ENCODE measurements at places on chromosomes 13 and 19.

- no peak for DNase-seq
Observed at GRCh38 chr19:10685210-10685609, 16.0 kb upstream of the QTRT1 start.

GRCh38 chr13:94494026-94494425 lies 14.5 kb upstream of the DCT start:
- no peak for DNase-seq

DNA sequence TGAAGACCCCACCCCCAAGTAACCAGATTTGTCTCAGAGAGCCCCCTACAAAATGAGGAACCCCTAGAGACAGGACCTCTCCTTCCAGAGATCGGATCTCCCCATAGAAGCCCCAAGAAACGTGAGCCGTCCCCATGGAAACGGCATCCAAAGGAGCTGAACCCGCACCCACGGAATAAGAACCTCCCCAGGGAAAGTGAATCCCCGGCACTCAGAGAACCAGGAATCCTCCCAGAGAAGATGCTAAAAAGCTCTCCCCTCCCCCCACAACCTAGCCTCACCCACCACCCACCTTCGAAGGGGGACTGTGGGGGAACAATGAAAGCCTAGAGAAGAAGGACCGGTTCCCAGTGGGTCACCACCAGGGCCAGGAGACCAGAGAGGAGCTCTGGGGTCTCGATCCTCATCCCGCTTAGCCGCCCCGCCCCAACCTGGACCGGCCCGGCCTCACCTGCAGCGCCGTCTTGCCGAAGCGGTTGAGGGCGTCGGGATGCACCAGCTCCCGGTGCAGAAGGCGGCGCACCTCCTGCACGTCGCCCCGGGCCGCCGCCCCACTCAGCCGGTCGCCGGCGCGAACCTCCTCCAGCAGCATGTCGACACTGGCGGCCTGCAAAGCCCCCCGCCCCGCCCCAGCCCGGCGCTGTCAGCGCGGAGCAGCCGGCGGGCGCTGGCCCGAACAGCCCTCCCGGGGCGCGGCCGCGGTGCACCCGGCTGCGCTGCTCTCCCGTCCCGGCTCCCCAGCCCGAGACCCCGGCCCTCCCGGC lies 535 bp downstream of the CDKN2D start:
- no peak for DNase-seq

- DNase-seq: no peak
Observed at GRCh38 chr13:45242524-45242923, 41.7 kb upstream of the KCTD4 start.

GRCh38 chr19:28606269-28607032 lies 606.5 kb downstream of the UQCRFS1 start:
- no peak for DNase-seq

DNA sequence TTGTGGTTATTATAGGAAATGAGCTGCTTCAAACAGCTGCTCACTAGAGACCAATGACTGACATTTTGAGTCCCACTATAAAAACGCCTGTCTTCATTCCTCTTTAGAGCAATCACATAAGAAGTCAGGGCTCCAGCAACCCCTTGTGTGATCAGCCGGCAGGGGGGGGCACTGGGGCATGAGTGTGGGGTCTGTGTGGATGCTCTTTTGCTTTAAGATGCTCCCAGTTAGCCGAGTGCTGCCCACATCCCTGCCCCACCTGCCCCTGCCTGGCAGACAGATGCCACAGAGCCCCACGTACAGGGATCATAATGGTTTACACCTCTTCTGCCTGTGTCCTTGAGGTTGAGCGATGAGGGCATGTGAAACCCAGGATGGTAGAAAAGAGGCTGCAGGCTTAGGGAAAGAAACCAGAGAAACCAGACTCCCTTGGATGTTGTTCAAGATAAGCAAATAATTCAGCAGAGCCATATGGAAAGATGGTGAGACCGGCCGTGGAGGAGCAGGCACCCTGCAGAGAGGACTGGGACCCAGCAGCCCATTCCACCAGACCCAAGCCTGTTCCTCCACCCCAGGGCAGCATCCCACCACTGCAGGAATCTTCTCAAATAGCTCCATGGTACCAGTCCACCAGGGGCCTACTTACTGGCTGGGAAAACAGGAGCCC lies 55.4 kb downstream of the CHST8 start:
- DNase-seq: no peak

DNA sequence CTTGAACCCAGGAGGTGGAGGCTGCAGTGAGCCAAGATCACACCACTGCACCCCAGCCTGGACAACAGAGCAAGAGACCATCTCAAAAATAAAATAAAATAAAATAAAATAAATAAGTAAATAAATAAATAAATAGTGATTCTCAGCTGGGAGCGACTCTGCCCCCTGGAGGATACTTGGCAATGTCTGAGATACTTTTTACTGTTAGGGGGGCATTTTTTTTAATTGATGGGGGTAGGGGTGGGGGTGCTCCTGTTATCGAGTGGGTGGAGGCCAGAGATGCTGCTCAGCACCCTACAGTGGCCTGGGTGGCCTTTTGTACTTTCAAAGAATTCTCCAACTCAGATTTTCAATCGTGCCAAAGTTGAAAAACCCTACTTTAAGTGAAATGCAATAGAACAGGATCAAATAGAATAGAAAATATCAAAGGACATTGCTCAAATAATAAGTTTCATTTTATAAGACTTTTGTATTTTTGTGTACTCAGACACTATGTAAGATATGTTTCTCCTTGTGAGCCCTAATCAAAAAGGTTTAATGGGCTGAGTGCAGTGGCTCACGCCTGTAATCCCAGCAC lies 7.1 kb upstream of the CLPP start:
- DNase-seq: no peak

GRCh38 chr13:105196052-105196451 lies 1339.4 kb downstream of the EFNB2 start:
- DNase-seq: no peak

- DNase-seq: no peak
Observed at GRCh38 chr13:50548586-50548985, 294.9 kb downstream of the DLEU7 start.

DNA sequence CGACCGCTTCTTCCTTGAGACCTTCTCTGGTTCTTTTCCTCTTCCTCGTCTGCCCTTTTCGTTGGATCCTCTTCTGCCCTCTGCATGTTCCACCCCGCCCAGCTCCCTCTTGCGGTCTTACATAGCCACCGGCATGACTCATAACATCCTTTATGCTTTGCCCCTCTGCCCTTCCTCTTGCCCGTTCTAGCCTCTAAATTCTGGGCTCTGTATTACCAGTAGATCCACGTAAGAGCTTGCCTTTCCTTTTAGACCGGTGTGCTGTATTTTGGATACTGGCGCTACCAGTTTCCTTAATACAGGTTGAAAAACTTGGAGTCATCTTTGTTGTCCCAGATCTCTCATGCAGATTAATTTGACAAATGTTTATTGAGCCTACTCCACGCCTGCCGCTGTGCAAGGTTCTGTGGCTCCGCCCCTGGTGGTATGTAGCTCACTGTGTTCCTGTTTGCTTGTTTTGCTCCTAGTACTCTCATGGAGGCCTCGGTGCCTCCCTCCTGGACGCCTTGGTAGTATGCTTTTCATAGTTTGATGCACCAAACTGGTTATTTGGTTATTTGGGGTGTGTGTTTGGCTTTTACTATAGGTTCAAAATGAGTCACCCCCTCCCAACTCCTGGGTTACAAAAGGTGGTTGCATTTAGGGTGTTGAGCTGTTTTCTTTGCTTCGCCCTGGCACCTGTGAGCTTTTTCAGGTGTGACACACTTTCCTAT lies 1.7 kb downstream of the GTF3A start:
- peak; percentile 25 for DNase-seq

- DNase-seq: no peak
Observed at GRCh38 chr19:4518345-4519171, at the start of gene PLIN4. PLIN4 (minus strand) TSS chr19:4518486; CDS start chr19:4518272, 214 bp downstream.

DNA sequence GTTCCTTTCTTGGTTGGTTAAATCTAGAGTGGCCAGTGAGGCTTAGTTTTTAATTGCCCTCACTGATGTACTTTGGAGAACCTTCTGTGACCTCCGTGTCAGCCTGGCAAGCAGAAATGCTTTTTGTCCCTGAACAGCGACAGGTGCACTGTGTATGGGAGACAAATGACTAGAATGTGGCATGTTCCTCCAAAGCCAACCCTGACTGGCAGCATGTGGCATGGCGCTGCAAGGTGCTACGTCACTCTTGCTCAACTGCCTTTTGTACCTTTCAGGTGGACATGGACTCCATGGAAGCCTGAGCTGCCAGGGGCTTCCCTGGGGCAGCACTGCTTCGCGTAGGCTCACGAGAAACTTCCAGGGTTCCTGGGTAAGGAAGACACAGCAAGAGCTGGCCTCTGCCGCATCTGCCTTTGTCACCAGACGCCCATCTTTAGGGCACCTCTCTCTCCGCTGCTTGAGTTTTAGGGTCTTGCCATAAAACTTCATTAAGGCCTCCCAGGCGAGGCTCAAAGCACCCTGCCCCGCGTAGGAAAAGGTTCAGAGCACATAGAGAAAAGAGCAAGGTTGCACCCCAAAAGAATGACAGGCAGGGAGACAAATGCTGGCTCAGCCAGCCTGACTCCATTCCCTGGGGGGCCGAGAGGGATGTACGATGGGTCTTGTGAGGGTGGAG lies 167.1 kb upstream of the SOX1 start:
- DNase-seq: no peak

DNA sequence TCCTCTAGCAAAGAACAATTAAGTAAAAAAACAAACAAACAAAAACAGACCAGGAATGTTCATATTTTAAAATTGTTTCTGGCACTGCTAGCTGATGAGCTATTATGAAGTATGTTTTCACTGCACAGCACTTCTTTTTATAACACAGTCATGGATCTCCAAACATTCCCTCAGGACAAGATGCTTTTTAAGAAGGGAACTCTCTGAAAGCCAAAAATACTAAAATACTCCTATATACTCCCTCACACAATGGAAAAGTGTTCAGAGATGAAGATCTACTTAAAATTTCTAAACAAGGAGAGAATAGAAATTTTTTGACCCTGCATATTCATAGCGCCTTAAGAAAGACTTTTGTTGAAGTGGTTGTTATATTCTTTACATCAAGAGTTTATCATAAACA lies 926.8 kb downstream of the DIAPH3 start:
- DNase-seq: no peak

DNA sequence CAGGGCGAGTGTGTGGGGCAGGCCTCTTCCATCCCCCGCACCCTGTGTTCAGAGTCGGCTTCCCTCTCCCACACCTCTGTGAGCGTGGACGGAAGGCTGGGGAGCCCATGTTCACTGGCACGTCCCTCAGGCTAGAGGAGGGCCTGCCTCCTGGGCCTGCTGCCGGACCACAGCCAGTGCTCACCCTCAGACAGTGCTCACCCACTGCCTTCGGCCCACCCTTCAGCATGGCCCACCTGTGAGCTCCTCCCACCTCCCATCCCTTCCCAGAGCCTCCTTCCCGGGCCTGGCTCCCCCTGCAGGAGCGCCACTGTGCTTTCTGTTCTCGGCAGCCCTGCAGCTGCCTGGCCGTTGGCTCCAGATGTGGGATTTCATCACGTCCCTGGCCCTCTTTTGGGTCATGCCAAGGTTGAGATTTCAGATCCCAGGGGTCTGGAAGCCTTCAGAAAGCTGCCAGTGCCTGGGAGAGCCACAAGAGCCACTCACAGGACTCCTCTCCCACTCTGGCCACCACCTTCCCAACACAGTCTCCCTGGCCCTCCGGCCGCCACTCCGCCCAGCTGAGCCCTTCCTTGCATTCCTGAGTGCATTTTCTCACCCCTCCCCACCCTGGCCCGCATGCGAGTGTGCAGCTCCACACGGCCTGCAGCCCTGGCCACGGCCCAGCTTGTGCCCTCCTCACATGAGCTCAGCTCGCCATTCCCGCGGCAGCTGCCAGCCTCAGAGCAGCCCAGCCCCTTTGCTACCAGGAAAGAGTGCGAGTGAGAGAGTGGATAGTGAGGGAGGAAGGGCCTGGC lies 25.3 kb downstream of the CAPN12 start:
- DNase-seq: no peak

DNA sequence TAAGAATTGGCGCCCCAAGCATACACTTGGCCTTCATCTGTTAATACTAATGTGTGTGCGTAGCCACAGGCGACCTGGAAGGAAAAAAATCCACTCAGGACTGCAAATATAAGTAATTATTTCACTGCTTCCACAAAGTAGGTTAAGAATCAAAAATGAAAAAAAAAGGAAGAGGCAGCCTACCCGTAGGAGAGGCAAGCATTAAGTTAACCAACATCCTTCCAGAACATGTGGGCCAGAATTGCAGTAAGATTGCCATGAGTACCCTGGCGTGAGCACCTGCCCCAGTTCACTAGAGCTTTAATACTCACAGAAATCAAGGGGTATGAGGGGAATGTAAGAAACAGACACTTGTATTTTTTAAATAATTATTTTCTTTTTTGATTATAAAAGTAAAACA lies 22.2 kb downstream of the RCBTB2 start:
- no peak for DNase-seq

- no peak for DNase-seq
Observed at GRCh38 chr19:14116525-14116917, 1.0 kb downstream of the PRKACA start.

DNA sequence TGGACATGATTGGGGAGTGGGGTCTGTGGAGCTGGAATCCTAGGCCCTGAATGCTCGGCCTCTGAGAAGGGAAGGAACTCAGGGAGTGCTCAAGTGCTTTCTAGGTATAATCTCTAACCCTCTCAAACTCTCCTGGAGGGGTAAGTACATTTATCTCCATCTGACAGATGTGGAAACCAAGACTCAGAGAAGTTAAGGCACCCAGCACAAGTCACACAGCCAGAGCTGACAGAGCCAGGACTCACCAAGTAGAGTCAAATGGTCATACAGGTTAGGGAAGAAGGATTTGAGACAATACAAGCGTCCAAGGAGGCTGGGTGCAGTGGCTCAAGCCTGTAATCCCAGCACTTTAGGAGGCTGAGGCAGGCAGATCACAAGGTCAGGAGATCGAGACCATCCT lies 12.9 kb upstream of the LYPD3 start:
- DNase-seq: no peak

- no peak for DNase-seq
Observed at GRCh38 chr19:11322269-11323024, 17.0 kb downstream of the RAB3D start.

GRCh38 chr13:48660361-48661076 lies 6.8 kb downstream of the CYSLTR2 start:
- DNase-seq: no peak

- DNase-seq: no peak
Observed at GRCh38 chr13:36355632-36356031, 9.4 kb upstream of the SPART start.

GRCh38 chr19:39078436-39079200 lies 5.5 kb upstream of the ACP7 start:
- DNase-seq: no peak

DNA sequence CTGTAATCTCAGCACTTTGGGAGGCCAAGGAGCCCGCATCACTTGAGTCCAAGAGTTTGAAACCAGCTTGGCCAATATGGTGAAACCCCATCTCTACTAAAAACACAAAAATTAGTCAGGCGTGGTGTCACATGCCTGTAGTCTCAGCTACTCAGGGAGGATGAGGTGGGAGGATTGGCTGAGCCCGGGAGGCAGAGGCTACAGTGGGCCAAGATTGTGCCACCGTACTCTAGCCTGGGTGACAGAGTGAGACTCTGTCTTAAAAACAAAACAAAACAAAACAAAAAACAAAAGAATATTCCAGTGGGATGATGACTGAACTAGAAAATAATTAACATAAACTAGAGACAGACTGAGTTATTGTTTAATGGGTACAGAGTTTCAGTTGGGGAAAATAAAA lies 81.7 kb upstream of the ABCC4 start:
- no peak for DNase-seq

GRCh38 chr13:33721724-33722123 lies 96.2 kb upstream of the RFC3 start:
- no peak for DNase-seq

- DNase-seq: no peak
Observed at GRCh38 chr13:73913751-73914518, 220.3 kb downstream of the KLF12 start.

GRCh38 chr19:44260343-44260681 lies 626 bp downstream of the ZNF233 start:
- no peak for DNase-seq

GRCh38 chr13:46179491-46179908 lies 2.5 kb downstream of the LCP1 start:
- no peak for DNase-seq
